ENCODE measurements at places on chromosomes 11 and 22.

DNA sequence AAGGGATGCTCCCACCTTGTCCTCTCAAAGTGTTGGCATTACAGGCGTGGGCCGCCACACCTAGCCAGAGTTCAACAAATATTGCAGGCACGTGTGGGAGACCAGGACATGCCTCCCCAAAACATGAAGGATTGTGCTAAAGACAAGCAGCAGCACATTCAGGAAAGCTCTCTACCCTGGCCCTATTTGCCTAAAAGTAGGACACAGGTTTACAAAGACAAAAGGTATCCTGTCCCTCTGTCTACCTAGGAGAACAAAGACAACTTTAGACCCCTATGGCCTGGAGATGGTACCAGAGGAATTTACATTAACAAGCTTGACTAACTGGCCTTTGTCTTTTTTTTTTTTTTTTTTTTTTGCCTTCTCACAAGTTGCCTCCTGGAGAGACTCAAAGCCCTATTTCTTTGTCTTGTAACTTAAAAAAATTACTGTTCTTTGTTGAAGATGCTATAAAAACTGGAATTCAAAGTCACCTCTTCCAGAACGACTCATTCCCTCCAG, 859 bp upstream of the ACCS start:
- no peak for DNase-seq

- no peak for DNase-seq
Observed at GRCh38 chr22:38347181-38347943, 30.1 kb upstream of the CSNK1E start.

GRCh38 chr11:10273738-10274137, 20.3 kb downstream of the SBF2 start:
- DNase-seq: peak; percentile 38

DNA sequence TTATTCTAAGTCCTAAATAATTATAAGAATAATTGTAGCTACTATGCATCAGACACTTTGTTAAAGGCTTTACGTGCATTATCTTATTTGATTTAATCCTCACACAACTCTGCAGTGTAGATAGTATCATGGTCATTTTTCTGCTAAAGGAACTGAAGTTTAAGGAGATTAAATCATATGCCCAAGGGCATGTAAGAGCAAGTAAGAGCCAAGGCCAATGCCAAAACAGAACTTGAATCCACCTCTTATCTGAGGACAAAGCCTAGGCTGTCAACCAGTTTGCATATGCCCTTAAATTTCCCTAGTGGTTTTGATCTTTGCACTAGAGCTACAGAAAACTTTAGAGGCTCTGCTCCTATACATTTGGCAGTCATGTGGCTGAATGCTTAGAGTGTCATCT, 65.6 kb upstream of the OR5AK2 start:
- DNase-seq: no peak

DNA sequence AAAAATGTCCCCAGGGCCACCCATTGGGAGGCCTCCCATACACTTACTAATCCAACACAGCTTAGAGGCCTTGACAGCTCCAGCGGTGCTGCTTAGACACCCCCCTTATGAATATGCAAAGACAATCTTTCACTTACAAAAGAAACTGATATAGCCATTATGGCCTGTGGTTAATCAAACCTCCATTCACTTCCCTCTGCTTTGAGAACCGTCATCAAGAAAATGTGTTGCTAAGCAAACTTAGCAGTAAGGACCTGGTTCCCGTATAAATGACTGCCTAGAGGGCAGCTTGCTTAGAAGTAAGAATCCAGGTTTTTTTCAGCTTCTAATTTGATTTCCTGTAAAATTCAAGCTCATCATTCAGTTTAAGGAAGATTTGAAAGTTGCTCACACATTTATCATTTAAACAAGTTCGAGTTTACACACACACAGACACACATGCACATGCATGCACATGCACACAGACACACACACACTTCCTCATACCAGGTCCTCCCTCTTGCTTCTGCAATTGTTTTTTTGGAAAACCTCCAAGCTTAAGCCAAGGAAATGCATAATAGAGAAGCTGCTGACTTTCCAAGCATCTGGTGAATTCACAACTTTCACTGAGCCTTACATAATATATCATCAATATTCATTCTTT, 137.7 kb upstream of the BLID start:
- DNase-seq: peak; percentile 69

- no peak for DNase-seq
Observed at GRCh38 chr22:32896891-32897290, 95.4 kb downstream of the TIMP3 start.

- DNase-seq: no peak
Observed at GRCh38 chr22:31520051-31520450, 23.7 kb downstream of the SFI1 start.

DNA sequence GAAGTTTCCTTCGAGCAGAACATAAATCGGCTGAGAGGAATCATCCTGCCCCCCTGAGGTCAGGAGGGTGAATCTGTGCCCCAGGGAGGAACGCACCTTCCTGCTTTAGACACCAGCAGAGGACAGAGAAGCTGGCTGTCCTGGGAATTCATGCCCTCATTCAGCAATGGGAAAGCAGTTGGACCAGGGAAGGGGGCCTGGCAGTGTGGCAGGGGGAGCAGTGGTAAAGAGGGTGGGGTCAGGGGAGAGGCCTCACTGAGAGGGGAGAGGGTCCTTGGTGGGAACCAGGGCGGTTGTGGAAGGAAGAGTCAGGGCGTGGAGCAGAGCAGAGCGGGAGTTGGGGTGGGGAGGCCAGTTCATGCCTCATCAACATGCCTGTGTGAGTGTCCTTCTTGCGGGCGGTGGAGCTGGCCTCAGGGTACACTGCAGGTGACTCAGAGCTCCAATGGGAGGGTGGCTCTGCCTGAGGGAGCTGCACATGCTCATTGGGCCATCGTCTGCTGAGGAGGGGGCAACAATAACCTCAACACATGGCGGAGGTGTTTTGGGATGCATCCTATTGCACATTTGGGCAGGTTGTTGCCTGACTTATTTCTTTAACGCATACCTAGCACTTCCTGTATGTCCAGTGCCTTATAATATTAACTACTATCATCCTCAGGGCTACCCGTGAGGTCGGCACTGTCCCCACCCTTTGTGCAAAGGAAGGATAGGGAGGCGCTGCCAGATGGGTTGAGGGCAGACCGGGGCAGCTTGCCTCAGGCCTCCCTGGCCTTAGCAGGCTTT, 23.2 kb downstream of the MED15 start:
- no peak for DNase-seq

- DNase-seq: no peak
Observed at GRCh38 chr11:41113160-41113559, 346.3 kb downstream of the LRRC4C start.

DNA sequence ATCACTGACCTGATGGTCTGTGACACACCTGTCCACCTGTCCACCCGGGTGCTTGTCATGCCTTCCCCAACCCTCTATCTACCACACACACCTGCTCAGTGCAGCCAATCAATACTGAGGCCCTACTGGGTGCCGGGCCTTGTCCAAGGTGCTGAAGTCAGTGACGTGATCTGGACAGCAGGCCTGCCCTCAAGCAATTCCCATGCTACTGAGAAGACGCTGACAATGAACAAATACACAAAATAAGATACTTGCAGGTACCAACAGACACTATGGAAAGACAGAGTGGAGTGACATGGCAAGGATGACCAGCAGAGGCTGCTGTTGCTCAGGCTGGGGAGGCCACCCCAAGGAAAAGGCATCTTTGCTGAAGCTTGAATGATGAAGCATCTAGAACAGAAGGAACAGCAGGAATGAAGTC, 21.2 kb downstream of the PLAAT3 start:
- peak; percentile 54 for DNase-seq

DNA sequence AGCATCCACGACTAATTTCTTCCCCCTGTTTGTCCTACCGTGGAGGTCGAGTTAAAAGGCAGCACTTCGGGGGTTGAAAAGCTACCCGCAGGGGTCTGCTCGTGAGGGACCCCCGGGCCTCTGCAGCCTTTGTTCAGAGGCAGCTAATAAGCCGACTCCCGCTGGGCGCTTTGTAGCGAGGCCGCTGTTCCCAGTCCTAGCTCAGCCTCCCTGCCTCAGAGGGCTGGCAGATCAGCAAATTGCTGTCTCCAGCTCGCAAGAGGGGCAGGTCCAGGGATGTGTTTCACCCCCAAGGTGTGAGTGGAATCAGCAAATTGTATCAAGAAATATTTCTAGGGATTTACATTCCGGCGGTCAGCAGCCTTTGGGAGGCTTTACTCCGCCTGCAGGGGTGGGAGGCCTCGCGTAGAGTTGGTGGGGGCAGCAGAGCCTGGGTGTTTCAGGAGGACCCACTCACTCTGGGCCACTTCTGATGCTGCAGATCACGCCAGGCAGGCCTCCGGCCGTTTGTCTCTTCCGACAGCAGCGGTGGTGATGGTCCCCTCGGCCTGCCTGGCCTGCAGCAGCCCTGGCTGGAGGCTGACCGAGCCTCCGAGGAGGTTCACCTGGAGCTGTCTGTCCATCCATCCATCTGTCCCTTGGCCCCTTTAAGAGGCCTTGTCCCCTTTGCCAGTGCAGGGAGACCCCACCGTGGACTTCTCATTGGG, 21.6 kb upstream of the KCNQ1OT1 start:
- no peak for DNase-seq

GRCh38 chr11:2098691-2099515, 40.3 kb downstream of the IGF2 start:
- no peak for DNase-seq

- no peak for DNase-seq
Observed at GRCh38 chr11:70016666-70017367, 61.3 kb upstream of the ANO1 start.

GRCh38 chr11:73236205-73236765, 18.2 kb downstream of the P2RY2 start:
- no peak for DNase-seq

Data from inflammatory macrophage treated with lipopolysaccharide for 4 hours (primary cell).